ENCODE measurements at places on chromosomes 1 and 21.

DNA sequence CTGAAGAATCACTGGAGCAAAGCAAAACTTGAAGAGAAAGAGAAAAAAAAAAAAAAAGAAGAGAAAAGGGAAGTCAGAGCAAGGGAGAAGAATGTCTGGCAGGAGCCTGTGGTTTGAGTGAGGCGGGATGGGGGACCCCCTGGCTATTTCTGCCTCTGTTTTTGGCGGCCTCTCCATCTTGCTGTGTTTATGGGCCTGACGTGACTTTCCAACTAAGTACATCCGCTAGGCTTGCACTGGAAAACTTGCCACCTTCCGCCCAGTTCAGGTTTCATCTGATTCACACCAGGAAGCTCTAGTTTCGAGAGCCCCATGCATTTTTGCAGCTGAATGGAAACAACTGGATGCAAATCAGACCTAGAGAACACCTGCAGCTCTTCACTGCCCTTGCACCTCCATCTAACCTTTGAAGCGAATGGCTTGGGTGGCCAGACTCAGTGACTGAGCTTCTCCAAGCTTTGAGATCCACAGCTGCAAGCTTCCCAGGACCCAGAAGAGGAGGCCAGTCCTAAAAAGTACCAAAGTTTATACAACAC, 28.0 kb downstream of the TBX15 start:
- no peak for DNase-seq

GRCh38 chr1:201252944-201253371, 30.3 kb upstream of the PKP1 start:
- DNase-seq: no peak

DNA sequence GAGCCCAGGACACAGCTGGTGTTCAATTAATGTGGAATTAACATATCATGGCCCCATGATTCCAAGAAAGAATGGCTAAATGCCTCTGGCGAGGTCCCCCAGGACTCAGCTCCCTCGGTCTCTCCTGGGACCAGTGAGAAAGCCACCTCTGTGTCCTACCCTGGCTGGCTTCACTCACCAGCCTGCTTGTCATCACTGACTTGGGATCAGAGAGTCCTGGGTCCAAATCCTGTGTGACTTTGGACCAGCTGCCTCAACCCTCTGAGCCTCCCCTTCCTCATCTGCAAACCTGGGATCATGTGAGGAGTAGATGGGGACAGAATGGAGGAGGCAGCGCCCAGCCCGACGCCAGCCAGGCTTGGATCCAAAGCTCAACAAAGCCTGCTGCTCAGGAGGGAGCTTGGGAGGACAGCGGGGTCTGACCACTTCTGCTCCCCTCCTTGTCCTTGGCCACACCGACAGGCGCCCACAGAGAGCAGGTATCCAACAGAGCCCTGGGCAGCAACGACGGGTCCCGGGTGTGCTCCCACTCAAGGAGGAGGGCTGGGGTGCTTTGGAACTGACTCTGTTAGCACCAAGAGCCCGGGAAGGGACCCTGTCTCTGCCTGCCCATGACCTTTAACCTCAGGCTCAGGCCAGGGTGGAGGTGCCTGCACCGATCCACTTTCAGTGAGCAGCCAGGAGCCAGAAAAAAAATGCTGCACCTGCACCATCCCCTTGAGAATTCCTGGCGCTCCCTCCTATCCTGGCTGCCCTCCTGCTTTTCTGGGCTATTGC, 3.2 kb downstream of the SH2D5 start:
- DNase-seq: no peak

DNA sequence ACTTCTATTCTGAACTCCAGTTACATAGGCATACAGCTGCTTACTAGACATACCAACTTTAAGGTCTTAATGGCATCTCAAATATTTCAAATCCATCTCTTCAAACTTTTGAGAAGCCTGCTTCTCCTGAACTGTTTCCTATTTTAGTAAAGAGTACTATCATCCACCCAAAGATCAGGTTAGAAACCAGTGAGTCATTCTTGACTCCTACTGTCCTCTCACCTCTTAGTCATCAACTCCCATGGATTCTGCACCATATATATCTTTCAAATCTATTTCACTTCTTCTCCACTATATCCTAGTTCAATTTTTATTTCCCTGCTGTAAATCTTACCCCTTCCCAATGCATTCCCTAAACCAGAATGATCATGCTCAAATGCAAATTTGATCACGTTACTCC, 18.1 kb upstream of the BEND5 start:
- DNase-seq: no peak

DNA sequence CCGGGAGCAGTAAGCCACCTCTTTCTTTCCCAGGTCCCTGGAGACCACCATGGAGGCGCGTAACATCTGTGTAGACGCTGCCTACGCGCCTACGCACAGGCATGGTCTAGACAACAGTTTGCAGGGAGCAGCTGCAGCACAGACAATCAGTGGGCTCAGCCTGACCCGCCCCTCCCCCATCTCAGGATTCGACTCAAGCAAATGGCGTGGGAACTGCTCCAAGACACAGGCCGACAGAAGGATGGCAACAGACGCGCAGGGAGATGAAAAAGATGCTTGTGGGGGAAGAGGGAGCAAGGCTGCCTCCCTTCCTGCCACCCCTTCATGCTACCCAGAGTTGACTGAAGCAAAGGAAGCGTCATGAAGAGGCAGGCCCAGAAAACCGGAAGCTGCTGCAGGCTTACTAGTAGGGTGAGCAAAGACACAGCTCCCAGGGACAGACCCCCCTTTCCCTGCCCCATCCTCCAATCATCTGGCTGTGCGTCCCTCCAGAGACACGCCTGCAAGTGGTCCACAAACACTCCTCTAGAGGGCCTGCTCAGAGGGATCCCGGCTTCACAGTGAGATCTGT, 19.5 kb downstream of the STK40 start:
- DNase-seq: no peak

DNA sequence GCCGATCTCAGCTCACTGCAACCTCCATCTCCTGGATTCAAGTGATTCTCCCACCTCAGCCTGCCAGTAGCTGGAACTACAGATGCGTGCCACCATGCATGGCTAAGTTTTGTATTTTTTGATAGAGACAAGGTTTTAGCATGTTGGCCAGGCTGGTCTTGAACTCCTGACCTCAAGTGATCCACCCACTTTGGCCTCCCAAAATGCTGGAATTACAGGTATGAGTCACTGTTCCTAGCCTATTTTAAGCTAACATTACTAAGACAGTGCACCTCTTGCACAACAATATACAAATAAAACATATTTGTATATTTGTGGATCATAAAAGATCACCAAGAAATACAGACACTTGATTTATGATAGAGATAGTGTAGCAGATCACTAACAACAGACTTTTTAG, 139.1 kb downstream of the DUSP10 start:
- no peak for DNase-seq

DNA sequence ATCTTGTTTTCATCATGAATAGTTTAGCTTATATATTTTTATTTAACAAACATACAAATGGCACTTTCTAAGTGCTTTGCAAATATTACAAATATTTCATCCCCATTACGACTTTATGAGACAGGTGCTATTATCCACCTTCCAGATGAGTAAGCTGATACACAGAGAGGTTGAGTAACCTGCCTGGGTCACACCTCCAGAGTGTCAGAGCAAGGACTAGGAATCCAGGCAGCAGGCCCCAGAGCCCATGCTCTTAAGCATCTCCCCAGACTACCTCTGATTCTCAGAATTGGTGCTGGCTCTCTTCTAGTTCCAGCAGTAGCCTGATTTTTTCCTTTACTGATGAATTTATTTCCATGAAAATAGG, 40.0 kb downstream of the EPHB2 start:
- DNase-seq: no peak

DNA sequence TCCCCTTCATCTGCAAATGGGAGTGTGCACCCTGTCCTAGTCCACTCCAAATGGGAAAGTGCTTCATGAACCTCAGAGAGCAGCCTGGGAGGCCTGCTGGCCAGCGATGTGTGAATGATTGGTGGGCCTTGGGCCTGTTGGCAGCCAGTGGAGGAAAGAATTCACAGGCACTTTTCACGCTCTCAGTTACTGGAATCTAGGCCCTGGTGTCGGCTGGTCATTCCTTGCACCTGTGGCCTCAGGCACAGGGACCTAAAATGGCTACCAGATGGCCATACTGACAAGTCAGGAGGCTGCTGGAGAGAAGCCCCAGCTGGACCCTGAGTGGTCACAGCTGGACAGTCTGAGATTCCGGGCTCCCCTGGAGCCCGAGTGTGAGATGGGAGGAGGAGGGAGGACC, 18.4 kb upstream of the EDN2 start:
- DNase-seq: no peak

DNA sequence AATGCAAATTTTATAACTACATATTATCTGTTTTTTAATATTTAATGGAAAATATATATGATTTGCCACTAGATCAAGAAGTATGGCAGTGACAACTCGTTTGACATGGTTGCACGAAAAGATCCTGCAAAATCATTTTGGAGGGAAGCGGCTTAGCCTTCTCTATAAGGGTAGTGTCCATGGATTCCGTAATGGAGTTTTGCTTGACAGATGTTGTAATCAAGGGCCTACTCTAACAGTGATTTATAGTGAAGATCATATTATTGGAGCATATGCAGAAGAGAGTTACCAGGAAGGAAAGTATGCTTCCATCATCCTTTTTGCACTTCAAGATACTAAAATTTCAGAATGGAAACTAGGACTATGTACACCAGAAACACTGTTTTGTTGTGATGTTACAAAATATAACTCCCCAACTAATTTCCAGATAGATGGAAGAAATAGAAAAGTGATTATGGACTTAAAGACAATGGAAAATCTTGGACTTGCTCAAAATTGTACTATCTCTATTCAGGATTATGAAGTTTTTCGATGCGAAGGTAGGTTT, 556 bp downstream of the IFI44 start:
- DNase-seq: no peak

- DNase-seq: no peak
These were observed 2.4 kb downstream of the PGLYRP4 start for GRCh38 chr1:153346077-153346723.

DNA sequence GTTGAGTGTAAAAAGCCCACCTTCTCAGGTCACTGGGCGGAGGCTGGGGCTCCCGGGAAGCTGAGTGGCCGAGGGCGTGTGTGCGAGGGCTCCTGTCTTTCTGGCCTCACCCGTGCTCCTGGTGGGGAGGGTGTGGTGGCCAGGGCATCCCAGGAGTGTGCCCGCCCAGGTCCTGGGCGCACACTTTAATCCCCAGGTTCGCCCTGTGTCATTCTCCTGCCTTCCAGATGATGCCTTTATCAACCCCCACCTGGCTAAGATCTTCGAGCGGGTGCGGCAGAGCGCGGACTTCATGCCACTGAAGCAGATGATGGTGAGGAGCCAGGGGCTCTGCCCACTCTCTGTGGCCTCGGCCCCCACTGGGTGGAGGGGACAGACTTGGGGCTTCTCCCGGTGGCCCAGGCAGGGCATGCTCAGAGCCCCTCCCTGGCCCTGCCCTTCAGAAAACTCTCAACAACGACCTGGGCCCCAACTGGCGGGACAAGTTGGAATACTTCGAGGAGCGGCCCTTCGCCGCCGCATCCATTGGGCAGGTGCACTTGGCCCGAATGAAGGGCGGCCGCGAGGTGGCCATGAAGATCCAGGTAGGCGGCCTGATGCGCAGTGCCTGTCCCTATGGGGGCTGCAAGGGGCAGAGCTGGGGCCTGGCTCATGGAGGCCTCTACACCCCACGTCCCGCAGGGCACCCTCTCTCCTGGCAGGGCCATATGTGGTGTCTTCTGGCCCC, 42.5 kb downstream of the COQ8A start:
- no peak for DNase-seq

DNA sequence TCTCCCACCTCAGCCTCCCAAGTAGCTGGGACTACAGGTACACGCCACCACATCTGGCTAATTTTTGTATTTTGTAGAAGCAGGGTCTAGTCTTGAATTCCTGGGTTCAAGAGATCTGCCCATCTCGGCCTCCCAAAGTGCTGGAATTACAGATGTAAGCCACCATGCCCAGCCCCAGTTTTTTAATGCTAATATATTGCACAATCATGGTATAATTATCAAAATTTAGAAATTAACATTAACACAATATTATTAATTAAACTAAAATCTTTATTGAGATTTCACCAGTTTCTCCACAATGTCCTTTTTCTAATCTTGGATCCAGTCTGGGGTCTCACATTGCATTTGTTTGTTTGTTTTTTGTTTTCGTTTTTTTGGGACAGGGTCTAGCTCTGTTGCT, 21.9 kb upstream of the GPX7 start:
- DNase-seq: no peak

GRCh38 chr1:65725064-65725463, 67.6 kb upstream of the PDE4B start:
- no peak for DNase-seq

DNA sequence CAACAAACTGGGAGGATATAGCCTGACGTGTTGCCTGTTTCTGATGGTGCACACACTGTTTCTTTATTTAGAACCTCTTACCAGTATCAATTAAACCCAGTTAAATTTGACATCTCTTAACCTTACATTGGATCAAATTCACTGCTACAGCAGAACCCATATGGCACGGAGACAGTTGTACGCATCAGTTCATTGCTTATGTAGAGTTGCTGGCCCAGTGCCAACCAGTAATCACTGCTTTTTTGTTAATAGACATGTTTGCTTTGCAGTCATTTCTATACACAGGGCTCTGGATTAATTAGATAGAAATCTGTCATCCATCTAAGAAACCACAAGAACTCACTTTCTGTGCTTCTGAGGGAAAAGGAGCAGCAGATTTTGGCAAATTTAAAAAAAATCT, 154.0 kb downstream of the RWDD3 start:
- no peak for DNase-seq

GRCh38 chr21:16086121-16086520, 356.3 kb downstream of the USP25 start:
- no peak for DNase-seq

GRCh38 chr1:150548632-150549495, at the start of gene ADAMTSL4:
TSS of gene ADAMTSL4 (plus strand) at chr1:150549408. CDS start at chr1:150552289, 2,881 bp downstream.
- peak; percentile 89 for DNase-seq

GRCh38 chr1:29498126-29499103, 262.1 kb downstream of the PTPRU start:
- DNase-seq: peak; percentile 55

GRCh38 chr1:27598902-27599528, 4.9 kb downstream of the AHDC1 start:
- DNase-seq: peak; percentile 84

GRCh38 chr1:36367798-36368197, 17.9 kb downstream of the STK40 start:
- DNase-seq: no peak

DNA sequence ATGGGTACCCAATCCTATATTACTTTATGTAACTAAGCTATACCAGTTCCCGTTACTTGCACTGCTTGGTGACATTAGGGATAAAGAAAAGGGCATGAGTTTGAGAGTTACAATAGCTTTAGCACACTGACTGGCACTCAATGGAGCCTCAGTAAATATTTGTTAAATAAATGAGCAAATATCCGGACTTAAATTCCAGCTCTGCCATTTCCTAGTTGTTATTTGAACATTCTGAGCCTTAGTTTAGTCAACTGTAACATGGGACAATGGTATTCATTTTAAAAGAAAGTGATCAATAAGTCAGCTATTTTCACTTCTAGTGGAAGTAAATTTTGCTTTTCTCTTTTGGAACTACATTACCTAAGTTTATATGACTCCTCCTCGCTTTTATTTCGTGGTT, 198.7 kb downstream of the ZC3H11B start:
- DNase-seq: no peak
